ENCODE measurements at places on chromosomes 1 and 21. TPM values are rescaled to one million over a fixed set of nuclear protein-coding genes. Genes with fewer than 3 reads are reported as not detected.

DNA sequence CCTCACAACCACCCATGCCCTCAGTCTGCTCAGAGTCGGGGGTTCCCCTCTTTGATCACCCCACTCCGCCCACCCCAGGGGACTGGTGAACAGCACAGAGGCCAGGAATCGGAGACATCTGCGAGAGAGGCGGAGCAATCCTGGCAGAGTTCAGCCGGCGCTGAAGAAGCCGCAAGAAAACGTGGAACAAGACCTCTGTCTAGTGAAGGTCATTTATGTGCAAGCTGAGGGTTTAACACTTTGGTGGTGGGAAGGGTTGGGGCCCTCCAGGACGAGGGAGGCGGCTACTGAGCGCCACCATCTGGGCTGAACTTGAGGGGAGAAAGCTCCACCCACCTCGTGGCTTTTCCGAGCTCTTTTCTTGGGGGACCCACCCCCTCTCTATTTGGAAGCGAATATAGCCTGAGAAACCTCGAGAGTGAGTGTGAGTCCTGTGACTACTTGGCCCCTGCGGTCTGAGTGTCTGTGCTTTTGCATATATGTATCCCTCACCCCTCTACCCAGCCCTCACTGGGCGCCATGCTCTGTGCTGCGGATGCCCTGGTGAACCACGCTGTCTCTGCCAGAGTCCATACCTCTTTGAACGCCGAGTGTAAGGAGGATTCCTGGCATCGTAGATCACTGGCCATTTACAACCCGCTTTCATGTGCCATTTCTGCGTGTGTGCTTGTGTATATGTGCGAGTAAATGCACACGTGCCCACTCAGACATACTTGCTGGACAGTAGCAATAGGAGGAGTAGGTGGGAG lies 1.2 kb upstream of the EPHA10 start:
- no peak for DNase-seq

DNA sequence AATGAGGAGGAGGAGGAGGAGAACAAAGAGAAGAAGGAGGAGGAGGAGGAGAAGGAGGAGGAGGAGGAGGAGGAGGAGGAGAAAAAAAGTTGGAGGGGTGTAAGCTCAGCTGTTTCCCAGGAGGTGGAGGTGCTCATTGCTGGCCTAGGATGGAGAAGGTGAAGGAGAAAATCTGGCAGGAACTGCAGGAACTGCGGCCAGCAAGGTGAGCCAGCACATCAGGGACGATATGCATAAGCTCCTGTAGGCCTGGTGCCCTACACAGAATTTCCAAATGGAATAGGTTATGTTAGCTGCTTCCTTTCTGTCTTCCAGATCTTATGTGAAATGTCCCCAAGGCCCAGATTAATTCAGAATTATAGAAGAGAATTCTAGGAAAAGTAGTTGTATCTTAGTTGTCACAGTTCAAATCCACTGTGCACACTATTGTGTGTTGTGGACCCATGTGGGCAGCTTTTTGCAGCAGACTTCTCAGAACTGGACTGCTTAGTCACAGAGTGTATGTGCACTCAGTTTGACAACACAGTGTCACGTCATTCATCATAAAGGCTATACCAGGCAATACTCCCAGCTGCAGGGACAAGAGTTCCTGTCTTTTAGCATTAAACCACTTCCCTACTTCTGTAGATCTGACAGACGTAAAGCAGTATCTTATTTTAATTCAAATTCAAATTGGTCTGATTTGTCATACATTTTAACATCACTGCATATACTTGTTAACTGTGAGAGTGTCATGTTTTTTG lies 303.7 kb downstream of the HLX start:
- DNase-seq: no peak

DNA sequence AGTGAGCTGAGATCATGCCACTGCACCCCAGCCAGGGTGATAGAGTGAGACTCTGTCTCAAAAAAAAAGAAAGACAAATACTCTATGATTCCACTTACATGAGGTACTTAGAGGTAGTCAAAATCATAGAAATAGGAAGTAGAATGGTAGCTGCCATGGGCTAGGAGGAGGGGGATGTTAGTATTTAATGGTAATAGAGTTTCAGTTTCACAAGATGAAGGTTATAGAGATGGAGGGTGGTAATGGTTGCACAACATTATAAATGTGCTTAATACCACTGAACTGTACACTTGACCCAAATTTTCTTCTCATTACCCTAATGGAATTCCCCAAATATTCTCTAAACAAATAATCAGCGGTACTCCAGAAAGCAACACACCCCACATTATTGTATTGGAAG lies 12.8 kb downstream of the EIF2B3 start:
- DNase-seq: no peak

- DNase-seq: no peak
Observed at GRCh38 chr1:158075078-158075477, 81.6 kb downstream of the KIRREL1 start.

Gene MTARC1
- 3.7 TPM for polyA plus RNA-seq

DNA sequence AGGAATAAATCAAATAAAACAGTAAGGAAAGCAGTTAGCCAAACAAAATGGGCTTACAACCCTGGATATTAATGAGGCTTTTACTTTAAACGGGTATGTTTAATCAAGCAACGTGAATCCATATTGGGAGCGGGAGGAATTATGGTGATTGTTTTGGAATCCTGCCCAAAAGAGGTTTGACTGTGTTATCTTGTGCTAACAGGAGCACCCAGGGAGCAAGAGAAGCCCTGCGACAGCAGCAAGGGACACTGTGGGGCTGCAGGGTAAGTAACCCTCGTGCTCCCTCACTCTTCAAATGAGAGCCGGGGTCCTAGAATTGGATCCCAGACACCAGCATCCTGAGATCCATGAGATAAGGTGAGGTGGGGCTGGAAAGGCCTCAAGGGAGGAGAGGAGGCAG lies 72.6 kb upstream of the PGBD5 start:
- no peak for DNase-seq

DNA sequence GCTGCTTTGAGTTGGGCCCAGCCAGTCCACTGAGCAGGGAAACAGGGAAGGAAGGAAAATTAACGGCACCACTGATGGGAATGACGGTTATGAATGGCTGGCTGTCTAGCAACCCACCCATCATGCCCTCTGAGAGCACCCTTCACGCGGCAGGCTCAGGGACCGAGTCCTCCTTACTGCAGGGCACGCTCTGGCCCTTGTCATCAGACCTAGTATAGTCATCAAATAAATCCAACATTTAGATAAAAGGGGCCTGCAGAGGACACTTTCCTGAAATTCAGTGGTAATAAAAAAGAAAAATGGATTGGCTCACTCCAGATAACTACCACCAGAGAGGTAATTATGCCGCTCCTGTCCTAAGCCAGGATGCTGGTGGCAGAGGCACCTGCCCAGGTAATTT lies 509.4 kb downstream of the MATN1 start:
- DNase-seq: no peak

- no peak for DNase-seq
Observed at GRCh38 chr21:33940164-33940880, 24.7 kb upstream of the ATP5PO start.

Gene TMEM79
- polyA plus RNA-seq: 1.6 TPM

Gene COL8A2
- 0.34 TPM for polyA plus RNA-seq
